ENCODE measurements at places on chromosomes 12 and 14.

DNA sequence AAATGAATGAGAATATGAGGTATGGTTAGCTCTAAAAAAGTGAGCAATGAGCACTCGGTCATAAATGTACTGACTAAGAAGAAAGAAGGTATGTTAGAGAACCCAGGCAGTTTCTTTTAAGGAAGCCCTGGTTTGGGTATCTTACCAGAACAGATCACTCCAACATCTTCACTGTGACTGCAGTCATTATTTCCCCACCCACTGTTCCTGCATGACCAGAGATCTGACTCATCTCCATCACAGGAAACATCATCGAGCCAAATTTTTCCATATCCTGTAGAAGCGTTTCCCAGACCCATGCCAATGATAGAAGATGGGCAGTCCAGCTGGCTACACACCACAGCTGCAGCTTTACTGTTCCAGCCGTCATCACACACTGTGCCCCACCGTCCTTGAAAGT is 48.0 kb downstream of the CD163L1 start:
- DNase-seq, result no peak
- no peaks in the 10 kb centered on the region for H3K4me1 ChIP-seq
- H3K36me3 ChIP-seq, result no peaks in the 10 kb centered on the region
- no peak overlapping the region for H3K27ac ChIP-seq
- H3K27me3 ChIP-seq, result no peaks in the 10 kb centered on the region

DNA sequence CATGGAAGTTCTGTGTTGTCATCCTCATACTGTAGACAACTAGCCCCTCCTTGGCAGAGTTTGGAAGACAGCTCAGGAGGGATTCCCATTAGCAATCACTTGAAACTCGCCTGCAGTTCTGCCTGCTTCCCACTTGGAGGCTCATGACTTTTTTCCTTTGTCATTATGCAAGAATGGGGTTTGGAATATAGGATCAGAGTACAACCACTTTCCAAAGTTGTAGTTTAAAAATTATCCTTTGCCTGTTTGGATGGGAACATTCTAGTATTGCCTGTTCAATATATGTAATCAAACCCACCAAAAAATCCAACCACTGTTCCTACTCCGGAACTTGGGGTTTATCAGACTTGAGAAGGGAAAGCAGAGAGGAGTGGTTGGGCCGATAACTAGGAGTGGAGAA is 2.1 kb upstream of the GPD1 start:
- no peak overlapping the region for H3K4me3 ChIP-seq
- no peak for DNase-seq
- peaks cover 51% of the 10 kb centered on the region for H3K36me3 ChIP-seq
- peaks cover 36% of the 10 kb centered on the region for H3K4me1 ChIP-seq
- H3K27me3 ChIP-seq, result no peaks in the 10 kb centered on the region

- H3K36me3 ChIP-seq, result no peaks in the 10 kb centered on the region
- no peak overlapping the region for H3K4me3 ChIP-seq
- no peak for DNase-seq
- H3K27me3 ChIP-seq, result no peaks in the 10 kb centered on the region
Observed at GRCh38 chr12:108779998-108780688, 48.8 kb upstream of the CORO1C start.

DNA sequence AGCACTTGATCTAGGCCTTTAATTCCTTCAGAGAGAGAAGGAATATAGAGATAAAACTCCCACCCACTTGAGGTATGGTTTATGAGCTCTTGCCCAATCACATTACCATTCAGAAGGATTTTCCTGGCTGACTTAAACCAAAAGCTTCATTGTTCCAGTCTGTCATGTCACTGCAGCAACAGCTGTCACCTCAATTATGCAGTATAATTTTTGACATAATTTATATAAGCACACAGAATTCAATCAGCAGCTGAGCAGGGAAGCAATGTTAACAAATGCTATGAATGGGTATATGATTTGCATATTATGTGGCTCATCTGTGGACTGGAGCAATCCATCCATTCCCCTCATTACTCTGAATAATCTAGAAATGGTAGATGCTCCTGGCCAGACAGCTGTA is 40.3 kb downstream of the CBX5 start:
- H3K36me3 ChIP-seq, result peaks cover 4% of the 10 kb centered on the region
- no peaks in the 10 kb centered on the region for H3K4me1 ChIP-seq
- H3K4me3 ChIP-seq, result no peak overlapping the region
- no peak for DNase-seq

DNA sequence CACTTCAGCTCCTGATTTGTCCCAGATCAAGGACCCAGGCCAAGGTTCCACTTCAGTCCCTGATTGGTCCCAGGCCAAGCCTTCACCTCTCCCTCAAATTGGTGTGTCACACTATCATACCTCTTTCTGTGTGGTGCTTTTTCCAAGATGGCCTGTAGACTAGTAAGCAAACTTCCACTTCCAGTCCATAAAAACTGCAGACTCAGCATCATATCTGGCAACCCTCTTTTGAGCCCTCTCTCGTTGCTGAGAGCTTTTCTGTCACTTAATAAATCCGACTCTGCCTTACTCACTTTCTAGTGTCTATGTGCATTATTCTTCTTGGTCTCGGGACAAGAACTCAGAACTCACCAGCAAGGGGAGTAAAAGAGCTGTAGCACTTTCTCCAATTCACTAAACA is 1395.1 kb downstream of the LRFN5 start:
- H3K4me3 ChIP-seq, result no peak overlapping the region
- H3K36me3 ChIP-seq, result no peaks in the 10 kb centered on the region
- H3K27me3 ChIP-seq, result no peaks in the 10 kb centered on the region

- H3K4me3 ChIP-seq, result no peak overlapping the region
- no peaks in the 10 kb centered on the region for H3K27me3 ChIP-seq
- peaks cover 11% of the 10 kb centered on the region for H3K36me3 ChIP-seq
- H3K4me1 ChIP-seq, result peaks cover 7% of the 10 kb centered on the region
Observed at GRCh38 chr14:92841930-92842329, 47.8 kb downstream of the GOLGA5 start.

DNA sequence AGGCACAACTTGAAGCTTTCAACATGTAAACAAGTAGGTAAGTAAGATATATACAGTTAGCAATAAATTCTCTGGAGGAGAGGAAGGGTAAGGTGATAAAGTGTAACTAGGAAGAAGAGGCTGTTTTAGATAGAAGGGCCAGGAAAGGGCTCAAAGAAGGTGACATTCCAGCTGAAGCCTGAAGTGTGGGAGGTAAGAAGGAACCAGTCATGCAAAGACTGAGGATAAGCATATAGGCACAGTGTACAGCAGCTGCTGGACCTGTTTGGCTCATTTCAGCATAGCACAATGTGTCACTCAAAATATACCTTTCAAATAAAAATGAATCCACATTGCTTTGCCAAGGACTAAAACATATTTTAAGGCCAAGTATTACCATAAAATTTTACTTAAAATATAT is 28.6 kb upstream of the ARL1 start:
- H3K27ac ChIP-seq, result no peak overlapping the region
- no peak for DNase-seq
- H3K36me3 ChIP-seq, result no peaks in the 10 kb centered on the region
- no peaks in the 10 kb centered on the region for H3K27me3 ChIP-seq
- H3K4me3 ChIP-seq, result no peak overlapping the region

DNA sequence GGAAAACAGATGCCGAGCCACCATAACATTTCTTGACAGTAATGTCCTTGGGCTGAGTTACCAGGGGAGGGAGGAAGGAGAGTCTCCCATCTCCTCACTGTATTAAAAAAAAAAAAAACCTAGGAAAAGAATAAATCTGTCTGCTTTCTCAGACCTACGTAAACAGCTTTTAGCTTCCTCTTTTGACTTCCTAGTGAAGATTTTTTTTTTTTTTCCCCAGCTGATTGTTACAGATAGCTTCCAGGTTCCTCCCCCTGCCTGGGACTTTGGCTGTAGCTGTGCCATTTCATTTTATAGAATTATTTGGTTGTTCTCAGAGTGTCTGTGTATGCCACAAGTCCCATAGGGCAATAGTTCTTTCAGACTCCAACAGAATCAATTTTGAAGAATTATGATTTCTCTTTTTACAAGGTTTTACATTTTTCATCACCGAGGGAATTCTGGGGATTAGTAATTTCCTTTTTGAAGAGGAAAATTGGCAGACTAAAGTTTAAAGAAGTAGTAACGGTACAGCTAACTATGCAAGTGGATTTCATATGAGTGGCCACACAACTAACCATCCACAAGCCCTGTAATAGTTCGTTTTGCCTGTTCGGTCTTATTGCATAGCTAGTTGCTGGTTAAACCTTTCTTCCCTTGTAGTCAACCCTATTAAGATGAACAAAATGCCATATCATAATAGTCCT is 23.1 kb upstream of the GNS start:
- H3K27ac ChIP-seq, result peak overlapping the region; percentile 71
- H3K27me3 ChIP-seq, result no peaks in the 10 kb centered on the region
- no peaks in the 10 kb centered on the region for H3K36me3 ChIP-seq
- H3K4me1 ChIP-seq, result peaks cover 3% of the 10 kb centered on the region
- peak overlapping the region; percentile 46 for H3K4me3 ChIP-seq
- no peak for DNase-seq
